ENCODE measurements at places on chromosomes 1 and 21. TPM values are rescaled to one million over a fixed set of nuclear protein-coding genes. Genes with fewer than 3 reads are reported as not detected.

Gene ELOVL1
- 99.7 TPM for total RNA-seq

Gene NGF
- total RNA-seq: 3.4 TPM

Gene HMGCL
- total RNA-seq: 65.6 TPM

Gene ADAMTS1
- total RNA-seq: 27.1 TPM

Gene PLA2G4A
- total RNA-seq: 1.7 TPM

Gene SH2D1B
- not detected for total RNA-seq

DNA sequence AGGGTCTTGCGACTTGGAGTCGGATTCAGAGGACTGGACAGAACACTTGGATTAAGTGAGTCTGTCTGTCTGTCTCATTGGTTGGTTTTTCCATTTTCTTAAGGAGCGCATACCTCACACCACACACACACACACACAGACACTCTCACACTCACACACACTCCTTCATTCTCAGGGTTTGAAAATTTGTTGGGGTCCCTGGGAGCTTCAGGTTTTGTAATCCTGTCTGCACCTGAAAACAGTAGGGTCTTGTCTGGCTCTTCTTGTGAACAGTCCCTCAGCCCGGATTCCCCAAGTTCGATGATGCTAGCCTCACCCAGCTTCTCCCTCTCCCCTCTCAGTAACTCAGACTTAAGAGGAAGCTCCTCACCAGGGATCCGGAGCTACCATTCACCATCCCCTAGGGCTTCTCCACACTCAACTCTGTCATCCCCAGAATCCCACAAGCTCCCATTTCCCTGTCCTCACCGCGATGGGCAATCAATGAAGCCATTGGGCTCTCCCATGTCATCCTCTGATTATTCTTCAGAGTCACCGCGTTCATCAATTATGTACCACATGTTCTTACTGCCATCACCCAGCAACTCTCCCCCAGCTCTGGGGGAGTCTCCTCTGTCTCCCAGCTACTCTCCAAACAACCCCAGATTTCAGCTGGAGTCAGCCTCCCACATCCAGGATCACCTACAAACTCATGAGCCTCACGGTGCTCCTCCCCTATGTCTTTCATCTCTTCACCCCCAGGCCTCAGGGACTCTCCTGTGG is 1530.9 kb upstream of the TPTE start:
- DNase-seq: no peak

- DNase-seq: no peak
Measured at GRCh38 chr1:193338194-193338593, 151.8 kb upstream of the B3GALT2 start.

DNA sequence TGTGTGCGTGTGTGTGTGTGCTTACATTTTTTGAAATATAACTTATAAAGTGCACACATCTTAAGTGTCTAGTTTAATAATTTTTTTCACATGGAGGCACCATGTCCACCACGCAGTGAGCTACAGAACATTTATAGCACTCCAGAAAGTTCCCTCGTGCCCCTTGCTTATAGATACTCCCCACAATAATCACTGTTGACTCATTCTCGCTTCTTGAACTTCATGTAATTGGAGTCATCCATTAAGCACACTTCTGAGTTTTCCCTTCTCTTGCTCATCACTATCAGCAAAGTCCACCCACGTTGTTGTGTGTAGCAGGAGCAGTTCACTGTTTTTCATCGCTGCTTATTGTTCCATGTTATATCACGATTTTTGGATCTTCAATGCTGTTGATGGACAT is 78.4 kb upstream of the DISP3 start:
- no peak for DNase-seq

DNA sequence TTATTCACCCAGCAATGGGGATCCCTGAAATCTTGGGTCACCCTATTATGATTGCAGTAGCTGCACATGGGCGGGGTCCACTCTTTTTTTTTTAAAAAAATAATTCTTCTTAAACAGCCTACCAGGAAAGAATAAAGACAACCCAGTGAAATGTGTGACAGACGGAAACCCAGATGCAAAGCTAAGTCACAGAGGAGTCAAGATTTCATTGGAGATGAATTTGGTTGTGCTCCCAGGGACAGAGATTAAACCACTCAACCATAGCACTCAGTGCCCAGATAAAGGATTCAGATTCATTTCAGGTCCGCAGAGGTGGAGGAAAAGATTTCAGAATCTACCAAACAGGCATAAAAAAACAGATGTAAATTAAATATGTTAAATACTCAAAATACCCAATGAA is 583.5 kb upstream of the ZP4 start:
- DNase-seq: no peak

- DNase-seq: peak; percentile 25
Measured at GRCh38 chr1:45012639-45013278, 705 bp downstream of the UROD start.

GRCh38 chr21:43974791-43975468 is 37.2 kb upstream of the TRAPPC10 start:
- no peak for DNase-seq

GRCh38 chr1:202553560-202554038 is 156.7 kb downstream of the SYT2 start:
- DNase-seq: no peak

- no peak for DNase-seq
Measured at GRCh38 chr1:160818207-160818937, 22.4 kb downstream of the LY9 start.

DNA sequence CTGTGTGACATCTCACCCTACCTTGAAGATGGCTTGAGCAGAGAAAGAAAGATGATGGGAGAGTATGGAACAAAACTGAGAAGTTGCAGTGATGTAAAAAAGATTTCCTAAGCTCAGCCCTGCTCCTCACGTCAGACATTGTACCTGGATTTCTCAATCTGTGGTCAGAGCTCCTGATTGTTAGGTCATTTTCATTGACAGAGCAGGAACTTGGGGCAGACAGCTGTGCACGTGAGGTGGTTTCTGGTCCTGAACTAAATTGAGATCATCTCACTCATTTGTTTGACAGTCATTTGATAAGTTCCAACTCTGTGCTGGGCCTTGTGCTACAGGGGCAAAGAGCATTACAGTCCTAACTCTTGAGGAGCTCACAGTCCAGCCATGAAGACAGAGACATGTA is 10.2 kb downstream of the TRAF3IP3 start:
- DNase-seq: no peak

- DNase-seq: no peak
Measured at GRCh38 chr21:27021046-27021445, 54.2 kb upstream of the ADAMTS5 start.

DNA sequence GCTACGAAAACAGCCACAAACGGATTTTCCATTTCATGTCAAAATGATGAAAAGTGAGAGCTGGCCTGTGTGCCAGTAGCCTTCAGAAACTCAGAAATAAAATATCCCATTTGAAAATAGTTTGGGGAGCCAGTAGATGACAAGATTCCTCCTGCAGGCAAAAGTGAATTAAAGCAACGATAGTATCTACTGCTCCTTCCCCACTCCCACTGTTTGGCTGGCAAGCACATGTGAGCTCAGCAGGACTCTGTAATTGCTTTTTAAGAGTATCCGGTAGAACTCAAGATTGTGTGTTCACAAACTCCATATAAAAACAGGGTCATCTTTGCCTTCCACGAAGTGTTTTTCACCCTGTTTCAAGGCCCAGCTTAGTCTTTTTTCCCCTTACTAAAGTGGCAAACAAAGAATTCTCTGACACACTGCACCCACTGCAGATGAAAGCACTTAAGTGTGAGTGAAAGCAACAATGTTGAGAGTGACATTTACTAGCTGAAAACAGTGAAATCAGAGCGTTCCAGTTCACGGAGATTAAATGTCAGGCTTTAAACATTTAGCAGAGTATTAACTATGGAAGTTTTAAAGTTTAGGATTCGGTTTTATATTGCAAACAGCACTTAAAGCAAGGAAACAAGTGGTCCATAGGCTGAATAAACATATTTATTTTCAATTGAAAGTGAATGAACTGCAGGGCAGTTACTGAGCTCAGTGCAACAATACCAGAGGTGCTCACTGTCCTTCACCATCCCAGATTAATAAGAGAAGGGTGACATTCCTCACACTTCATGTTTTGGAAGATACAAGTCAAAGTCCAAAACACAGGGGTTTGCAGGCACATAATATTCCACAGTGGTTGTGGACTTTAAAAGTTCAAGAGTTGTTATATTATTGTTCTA is 70.0 kb downstream of the ALG14 start:
- DNase-seq: no peak

DNA sequence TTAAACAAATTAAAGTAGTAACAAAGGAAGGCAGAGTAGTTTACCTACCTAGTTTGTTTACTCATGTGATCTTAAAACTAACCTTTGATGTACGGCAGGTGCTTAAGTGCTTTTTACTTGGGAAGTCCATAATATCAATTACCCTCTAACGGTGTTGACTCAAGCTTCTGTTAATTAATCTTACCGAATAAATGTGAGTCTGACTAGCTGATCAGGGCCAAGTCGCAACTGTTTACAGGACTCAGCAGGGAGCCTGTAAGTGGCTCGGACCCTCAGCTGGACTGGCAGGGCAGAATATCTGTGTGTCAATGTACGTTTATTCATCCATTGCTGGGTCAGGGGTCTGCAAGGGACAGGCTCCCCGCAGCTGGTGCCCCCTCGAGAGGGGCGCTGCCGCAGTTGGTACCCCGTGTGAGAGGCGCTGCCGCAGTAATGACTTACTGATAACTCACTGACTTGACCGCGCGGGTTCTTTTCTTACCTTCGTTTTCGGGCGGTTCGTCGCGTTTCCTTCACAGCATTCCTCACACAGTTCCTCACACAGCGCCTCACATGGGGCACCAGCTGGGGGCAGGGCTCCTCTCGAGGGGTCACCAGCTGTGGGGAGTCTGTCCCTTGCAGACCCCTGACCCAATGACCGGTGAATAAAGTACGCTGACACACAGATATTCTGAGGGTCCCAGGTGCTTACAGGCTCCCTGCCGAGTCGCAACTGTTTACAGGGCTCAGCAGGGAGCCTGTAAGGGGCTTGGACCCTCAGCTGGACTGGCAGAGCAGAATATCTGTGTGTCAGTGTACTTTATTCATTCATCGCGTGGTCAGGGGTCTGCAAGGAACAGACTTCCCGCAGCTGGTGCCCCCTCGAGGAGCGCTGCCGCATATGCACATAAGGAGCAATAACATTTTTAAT is 3.0 kb downstream of the FMO1 start:
- no peak for DNase-seq

DNA sequence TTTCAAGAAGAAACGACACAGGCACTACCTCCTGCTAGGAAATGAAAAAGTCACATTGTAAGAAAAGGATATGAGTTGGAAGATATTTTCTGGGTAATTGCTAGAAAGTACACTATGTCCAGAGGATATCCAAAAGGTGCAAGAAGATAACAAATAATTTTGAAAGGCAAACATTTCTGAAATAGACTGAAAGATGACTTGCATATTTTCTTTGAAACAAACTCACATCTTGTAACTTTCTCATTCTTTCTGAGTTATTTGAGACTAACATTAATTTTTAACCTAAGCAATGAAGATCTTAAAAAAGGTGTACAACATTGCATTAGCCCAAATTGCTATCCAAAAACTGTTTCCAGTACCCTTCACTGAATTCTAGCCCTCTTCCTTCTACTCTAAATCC is 79.6 kb upstream of the KCTD3 start:
- no peak for DNase-seq

GRCh38 chr1:117708323-117709248 is 102.7 kb downstream of the TENT5C start:
- DNase-seq: no peak

- no peak for DNase-seq
Measured at GRCh38 chr1:88029899-88030298, 654.2 kb upstream of the PKN2 start.

DNA sequence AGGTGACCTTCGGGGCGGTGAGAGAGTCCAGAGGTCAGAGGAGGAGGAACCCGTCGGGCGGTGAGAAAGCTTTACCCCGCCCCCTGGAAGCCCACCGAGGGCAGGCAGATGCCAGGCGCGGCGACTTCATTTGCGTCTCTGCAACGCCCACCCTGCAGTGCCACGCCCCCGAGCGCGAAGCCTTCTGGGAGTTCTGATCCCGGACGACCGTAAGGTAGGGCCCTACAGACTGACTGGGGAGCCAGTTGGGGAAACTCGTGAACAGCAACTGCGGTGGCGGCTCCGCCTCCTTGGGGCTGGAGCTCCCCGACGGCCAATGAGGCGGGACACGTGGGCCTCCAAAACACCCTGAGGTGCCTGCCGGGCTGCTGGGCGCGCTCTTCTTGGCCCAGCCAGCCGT is 46.0 kb upstream of the EDARADD start:
- no peak for DNase-seq

DNA sequence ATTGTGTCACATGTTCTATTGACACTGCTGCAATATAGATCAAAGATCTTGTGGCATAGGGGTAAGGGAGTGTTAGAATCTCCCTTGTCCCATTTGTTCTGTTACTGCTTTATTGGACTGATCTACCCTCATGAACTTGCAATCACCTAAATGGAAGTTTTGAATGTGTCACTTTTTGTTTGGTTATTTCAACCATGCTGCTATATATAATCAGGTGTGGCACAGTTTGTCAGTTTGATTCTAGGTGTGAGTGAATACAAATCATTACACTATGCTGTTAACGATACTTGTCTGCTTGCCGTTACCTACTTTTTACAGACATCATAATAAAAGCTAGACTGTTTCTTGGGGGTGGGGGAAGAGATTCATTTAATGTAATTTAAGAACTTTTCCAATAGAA is 82.6 kb downstream of the MAB21L3 start:
- DNase-seq: no peak

GRCh38 chr21:21624674-21625073 is 626.5 kb downstream of the NCAM2 start:
- no peak for DNase-seq

DNA sequence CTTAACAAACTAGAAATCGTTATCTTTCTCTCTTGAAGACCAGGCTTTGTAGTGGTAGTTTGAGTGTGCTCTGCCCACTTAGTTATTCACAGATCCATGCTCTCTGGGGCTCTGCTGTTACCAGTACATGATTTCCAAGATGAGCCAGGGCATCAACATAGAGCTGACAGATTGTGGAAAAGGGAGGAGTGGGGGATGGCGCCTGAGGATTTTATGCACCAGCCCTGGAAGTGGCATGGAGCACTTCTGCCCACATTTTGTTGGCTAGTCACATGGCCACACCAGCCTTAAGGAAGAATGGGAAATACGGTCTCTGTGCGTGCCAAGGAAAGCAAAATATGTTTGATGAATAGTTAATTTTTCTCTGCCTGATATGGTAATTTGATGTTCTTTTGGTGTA is 18.2 kb downstream of the TSNAX start:
- no peak for DNase-seq

- DNase-seq: no peak
Measured at GRCh38 chr1:9338397-9339246, 45.9 kb downstream of the SPSB1 start.

DNA sequence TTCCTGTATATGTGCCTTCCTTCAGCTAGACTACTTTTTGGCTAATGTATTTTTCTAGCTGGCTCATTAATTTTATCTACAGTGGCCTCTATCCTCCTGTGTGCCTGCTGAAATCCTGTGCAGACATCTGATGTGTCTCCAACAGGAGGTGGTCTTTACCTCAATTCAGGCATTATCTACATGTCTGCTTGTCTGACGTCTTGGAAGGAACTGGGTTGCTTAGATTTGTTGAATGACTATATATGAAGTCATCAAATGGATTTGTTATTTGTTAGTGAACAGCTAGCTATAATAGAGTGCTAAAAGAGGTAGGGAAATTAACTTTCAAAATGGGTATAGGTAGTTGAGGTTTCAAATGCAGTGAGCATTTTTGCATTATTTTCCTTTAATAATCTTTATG is 6.7 kb downstream of the RPL5 start:
- no peak for DNase-seq

All from kidney epithelial cell (primary cell).